GM23338 (cell line): ENCODE measurements at places on chromosomes 3 and 15. TPM values are rescaled to one million over a fixed set of nuclear protein-coding genes. Genes with fewer than 3 reads are reported as not detected.

The RBMS3 gene
- total RNA-seq, result 3.2 and 5.5 TPM in 2 replicates

The IQCF5 gene
- total RNA-seq, result not detected in 2 replicates

The UNC45A gene
- 86.8 and 87.5 TPM in 2 replicates for total RNA-seq

GRCh38 chr3:80734483-80734882 lies 966.7 kb upstream of the ROBO1 start:
- H3K36me3 ChIP-seq, result no peaks in the 10 kb centered on the region
- no peak overlapping the region for H3K27ac ChIP-seq
- no peak overlapping the region for H3K4me3 ChIP-seq
- H3K4me1 ChIP-seq, result no peaks in the 10 kb centered on the region
- DNase-seq, result no peak

GRCh38 chr3:193052354-193053045 lies 134.8 kb upstream of the MB21D2 start:
- peaks cover 6% of the 10 kb centered on the region for H3K4me1 ChIP-seq
- no peak for DNase-seq
- no peaks in the 10 kb centered on the region; the same call in 1 of the 2 replicates for H3K36me3 ChIP-seq
- H3K4me3 ChIP-seq, result no peak overlapping the region
